ENCODE measurements at places on chromosomes 2 and 18.

GRCh38 chr18:75112186-75113096 is 96.5 kb downstream of the PTGR3 start:
- DNase-seq = no peak

GRCh38 chr2:188892636-188893035 is 81.5 kb upstream of the COL3A1 start:
- DNase-seq = peak; percentile 72

DNA sequence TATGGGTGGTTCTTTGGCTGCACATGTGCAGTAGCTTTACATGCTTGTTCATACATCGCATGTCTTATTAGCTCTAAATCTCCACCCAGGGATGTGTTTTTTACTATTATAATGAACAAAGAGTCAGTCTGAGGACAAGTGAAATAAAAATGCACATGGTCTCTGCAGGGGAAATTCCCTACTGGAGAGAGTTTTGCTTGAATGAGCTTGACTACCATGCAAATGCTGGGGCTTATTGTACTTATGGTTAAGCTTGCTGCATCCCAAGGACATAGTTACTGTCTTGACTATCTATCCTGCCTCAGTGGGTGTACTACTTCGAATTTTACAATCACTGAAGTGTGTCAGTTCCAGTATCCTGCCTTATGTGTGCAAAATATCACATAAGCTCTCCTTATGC is 362.7 kb downstream of the TDRD15 start:
- no peak for DNase-seq

GRCh38 chr2:194104687-194105086 is 1552.3 kb upstream of the SLC39A10 start:
- no peak for DNase-seq

- no peak for DNase-seq
Observed at GRCh38 chr2:170587922-170588321, 127.2 kb upstream of the SP5 start.

GRCh38 chr2:220552790-220553535 is 925.5 kb downstream of the SLC4A3 start:
- no peak for DNase-seq

GRCh38 chr2:21395366-21395765 is 271.6 kb downstream of the TDRD15 start:
- DNase-seq = no peak

DNA sequence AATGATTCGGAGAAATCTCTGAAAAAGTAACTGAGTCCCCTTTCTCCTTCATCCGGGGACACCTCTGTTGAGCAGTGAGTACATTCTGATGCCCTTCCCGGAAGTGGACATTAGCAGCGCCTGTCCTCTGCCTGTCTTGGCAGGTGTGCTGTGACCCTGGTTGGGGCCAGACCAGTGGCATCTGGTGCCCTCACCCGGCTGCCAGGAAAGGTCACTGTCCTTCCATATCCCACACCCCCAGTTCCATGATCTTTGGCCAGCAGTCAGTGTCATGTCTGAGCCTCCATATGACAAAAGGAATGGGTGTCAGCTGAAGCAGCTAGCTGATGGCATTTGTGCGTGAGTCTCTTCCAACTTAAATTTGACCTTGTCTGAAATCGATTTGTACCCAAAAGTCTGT is 128.1 kb downstream of the NCK2 start:
- no peak for DNase-seq

- no peak for DNase-seq
Observed at GRCh38 chr18:23422751-23423418, 30.2 kb upstream of the RIOK3 start.

DNA sequence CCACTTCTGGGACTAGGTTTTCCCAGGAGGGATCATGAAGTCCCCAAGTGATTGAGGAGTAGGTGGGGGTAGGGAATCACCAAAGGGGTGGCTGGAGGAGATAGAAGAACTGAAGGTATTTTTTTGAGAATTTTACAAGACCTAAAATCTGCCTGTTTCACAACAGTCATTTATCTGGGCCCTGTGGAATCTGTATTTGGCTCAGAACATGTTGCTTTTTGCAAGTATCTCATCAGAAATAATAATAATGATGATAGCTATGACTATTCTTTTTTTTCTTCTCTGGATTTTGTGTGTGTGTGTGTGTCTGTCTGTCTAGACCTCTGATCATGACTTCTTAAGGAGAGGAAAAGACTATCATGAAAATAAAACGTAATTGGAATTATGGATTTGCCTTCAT is 13.9 kb downstream of the STON1 start:
- DNase-seq = no peak

- DNase-seq = no peak
Observed at GRCh38 chr2:138744713-138745112, 35.5 kb downstream of the NXPH2 start.

DNA sequence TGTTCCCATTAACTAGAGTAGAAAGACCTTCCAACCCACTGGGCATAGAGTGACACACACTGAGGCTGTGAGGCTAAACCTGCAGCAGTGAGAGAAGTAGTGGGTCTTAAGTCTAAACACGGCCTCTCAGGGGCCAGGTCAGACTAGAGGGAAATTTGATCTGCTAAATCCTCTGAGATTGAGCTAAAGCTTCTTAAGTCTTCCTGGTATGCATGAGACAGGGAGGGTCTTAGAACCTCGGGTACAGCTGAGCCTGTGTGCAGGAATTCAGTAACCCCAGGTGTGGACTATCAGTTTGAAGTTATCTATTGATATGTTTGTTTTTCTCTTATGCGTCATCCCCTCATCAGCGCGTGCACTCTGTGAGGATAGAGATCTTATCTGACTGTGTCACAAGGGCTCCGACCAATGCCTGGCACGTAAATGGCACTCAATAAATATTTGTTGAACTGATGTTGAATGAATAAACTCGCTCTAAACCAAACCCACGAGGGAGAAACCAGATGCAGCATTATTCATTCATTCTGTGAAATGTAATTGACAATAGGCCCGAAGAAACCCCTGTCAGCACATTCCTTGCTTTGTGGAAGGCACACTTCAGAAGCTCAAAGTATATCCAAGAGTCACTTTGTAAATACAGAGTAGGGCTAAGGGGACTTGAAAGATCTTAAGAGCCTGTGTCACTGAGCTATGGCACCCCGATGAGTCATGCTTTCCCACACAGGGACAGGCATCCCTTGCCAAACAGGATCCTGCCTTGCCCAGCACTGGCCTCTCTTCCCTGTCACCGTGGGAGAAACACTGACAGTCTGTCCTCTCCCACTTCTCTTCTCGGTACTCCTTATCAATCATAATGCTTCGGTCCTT is 21.7 kb upstream of the RAB10 start:
- no peak for DNase-seq

DNA sequence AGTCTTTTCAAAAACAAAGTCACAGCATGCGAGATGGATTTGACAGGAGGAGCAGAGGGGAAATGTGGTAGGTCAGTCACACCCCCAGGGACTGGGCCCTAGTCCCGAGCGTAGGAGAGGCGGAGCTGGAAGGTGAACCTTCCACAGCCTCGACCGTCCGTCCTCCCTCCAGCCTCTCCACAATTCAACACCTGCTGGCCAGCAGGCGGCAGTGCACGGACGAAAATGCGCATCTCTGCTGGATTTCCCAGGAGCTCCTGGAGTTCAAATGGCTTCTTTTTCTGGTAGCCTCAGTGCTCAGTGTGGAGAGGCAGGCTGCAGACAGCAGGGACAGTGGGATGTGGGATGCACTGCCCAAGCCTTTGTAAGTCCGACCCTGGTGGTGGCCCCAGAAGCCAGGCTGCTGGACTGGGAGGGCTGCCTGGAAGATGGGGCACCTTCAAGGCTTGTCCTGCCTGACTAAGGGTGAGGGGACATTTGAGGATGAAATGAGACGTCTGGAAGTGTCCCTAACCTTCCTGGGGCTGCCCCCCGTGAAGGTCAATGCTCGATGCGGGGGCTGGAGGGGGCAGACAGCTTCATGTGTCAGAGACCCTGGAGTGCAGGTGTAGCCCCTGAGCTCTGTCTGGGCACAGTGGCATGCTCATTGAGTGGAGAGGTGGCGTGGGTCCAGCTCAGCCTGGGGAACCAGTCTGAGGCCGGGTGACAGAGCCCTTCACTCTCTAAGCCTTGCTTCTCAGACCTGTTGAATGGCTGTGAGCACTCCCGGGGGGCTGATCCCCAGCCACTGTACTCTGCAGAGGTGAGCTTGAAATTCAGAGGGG is 189.5 kb downstream of the TFCP2L1 start:
- peak; percentile 85 for DNase-seq

- no peak for DNase-seq
Observed at GRCh38 chr2:27278010-27278409, 2.8 kb downstream of the DNAJC5G start.

DNA sequence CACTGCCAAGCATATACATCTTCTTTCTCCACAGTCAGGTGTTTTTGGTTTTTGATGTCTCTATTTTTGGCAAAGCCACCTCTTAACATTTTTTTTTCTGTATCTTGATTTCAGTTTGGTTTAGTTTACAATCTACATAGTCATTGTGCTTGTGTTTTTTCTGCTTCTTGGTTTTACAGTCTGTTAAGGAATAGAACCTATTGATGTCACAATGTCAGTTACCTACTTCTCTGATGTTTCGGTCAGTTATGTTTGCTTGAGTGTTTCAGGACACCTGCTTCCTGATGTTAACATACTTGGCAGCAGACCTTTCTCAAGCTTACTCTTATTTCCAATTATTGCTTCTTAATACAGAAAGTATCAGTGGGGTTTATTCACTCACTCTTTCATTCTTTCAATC is 253.3 kb downstream of the SPAG16 start:
- no peak for DNase-seq

- DNase-seq = no peak
Observed at GRCh38 chr2:7904319-7904718, 777.5 kb upstream of the ID2 start.

DNA sequence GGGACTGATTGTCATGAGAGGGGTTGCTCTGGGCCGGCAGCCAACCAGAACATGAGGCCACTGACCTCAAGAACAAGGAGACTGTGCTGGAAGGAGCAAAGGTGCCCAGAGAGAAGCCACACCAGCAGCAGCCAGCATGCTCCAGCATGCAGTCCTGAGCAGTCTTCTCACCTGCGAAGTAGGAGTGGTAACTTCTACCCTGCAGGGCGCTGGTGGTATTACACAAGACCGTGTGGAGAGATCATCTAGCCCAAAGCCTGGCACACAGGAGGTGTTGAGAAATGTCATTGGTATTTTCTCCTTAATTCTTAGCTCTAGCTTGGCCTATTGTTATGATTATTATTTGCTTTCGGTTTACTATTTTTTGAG is 132.7 kb downstream of the TSN start:
- no peak for DNase-seq

DNA sequence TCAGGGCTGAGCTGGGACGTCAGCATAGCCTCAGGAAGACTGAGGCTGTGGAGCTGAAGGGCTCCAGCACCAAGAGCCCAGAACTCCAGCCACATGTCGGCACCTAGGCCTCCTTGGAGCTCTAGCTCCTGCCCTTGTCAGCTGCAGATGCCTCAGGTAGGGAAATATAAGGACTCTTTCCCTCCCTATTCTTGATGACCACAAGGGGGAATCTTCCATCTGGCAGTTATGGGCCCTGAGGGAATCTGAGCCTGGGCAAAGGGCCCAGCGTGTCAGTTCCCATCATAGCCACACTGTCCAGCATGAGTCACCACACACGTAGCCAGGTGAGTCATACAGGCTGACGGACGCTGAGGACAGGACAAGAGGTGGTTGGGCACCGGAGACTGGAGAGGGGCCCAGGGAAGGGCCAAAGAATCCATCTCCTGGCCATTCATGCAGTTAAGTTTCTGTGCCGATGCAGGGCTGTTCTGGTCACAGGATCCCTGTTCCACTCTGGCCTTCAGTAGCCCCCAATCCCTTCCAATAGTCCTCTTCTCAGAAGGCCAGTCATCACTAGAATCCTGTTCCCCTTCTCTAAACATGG is 1.8 kb downstream of the MPV17 start:
- no peak for DNase-seq

GRCh38 chr18:40606996-40607395 is 1348.0 kb upstream of the PIK3C3 start:
- DNase-seq = peak; percentile 13

DNA sequence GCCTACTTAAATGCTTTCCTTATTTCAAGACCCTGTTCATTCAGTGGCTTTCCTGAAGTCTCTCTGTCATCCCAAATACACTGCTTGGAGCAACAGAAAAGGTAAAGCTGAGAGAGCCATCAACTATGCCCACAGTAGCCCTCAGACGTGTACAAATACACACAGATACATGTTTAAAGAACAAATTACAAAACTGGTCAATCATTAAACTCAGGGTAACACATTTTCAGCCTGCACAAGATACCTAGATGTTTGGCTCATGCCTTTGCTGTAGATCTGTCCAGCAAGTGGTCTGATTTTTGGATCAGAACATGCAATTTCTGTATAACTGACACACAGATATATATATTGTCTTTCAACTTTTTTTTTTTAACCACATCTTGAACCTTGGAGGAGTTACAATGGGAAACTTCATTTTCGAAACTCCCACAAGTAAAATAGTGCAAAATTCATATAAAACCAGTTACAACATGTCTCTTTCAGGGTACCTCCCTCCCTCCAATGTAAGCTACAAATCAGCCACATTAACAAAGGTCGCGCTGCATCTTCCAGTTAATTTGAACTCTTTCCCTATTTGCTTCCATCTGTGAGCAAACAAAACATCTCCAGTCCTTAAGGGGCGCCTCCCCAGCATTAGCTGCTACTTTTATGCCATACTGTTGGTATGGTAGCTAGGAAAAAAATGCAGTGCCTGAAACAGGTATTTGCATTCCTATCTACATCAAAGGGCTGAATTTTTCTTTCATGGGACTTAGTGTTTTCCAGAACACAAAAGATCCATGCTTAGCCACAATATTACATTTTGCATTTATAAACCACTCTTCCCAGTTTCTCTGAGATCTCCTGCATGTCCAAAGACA is 311.9 kb downstream of the NRXN1 start:
- DNase-seq = no peak

GRCh38 chr2:203279288-203279687 is 40.5 kb downstream of the CYP20A1 start:
- DNase-seq = no peak

DNA sequence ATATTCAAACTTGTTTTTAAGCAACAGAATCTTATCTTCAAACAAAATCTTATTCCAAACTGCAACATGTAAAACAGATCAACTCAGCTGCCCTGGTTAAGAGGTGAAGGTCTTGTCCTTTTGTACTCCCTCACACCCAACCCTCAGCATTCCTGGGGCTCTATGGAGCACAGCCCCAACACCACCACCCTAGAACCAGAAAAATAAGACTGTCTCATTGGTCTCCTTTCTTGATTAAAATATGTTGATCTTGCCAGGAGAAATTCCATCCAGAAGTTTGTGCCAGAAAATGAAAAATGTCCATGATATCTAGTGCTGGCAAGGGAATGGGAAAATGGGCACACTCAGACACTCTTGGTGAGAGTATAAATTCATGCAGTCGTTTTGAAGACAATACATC is 62.1 kb upstream of the TMEM17 start:
- DNase-seq = no peak

- no peak for DNase-seq
Observed at GRCh38 chr2:168160897-168161296, 86.5 kb downstream of the STK39 start.

DNA sequence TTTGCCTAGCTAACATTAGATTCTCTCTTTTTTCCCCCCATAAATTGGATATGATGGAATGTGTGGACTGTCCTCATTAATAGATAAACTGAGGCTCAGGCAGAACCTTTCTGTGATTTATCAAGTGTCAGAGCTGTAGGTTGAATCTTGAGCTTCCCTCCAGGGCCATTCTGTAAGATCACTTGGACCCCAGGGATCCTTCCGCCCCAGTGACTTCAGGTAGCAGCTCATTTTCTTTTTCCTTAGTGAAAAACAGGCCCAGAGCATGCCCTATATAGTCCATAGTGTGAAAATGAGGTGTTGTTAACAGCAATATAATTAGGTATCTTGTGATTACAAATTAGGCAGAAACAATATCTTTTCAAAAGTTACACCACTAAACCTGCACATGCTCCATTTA is 269.7 kb downstream of the ZNF385B start:
- no peak for DNase-seq
